ENCODE measurements at places on chromosomes 12 and 14. TPM values are rescaled to one million over a fixed set of nuclear protein-coding genes. Genes with fewer than 3 reads are reported as not detected.

- no peak for DNase-seq
Observed at GRCh38 chr12:108119974-108120862, 8.9 kb upstream of the WSCD2 start.

GRCh38 chr12:449203-449602, 10.5 kb upstream of the B4GALNT3 start:
- DNase-seq: no peak

DNA sequence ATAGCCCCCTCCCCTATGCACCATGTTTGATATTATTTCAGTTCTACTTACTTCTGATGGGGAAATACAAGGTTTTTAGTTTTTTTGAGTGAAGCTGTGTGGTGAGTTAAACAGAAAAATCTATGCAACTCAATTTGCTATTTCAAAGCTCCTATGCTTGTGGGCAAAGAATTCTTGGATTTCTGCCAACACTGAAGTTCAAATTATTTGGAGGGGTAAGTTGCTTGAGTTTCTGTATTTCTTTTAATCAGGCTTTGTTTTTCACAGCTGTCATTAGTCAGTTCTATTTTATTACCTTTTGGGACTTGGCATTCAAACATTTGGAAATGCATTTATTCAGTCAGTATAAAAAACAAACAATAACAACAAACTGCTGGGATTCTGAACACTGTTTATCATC, 407.5 kb upstream of the MGAT4C start:
- DNase-seq: no peak

GRCh38 chr12:25959071-25959961, 834 bp downstream of the RASSF8 start:
- DNase-seq: no peak

DNA sequence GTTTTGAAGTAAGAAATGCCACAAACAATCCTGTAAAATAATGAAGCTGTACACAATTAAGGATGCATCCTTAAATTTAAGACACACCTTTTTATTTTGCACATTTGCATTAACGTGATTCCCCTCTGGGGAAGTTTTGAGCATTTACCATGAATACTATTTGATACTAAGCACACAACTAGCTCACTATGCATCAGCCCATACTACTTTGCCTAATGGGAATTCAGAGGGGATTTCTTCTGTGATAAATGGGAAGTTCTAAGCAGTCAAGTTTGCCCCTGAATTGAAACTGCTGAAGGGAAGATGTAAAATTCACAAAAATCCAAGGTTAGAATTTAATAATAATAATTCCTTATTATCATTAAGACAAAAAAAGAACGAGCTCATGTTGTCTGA, 27.4 kb downstream of the SINHCAF start:
- DNase-seq: no peak

The HRK gene
- not detected for polyA plus RNA-seq

The ADGRD1 gene
- polyA plus RNA-seq: not detected

Data from CD4-positive, CD25-positive, alpha-beta regulatory T cell (primary cell).